ENCODE measurements at places on chromosomes 7 and 10.

- no peak for DNase-seq
Measured at GRCh38 chr10:79331709-79332108, 15.6 kb upstream of the PPIF start.

DNA sequence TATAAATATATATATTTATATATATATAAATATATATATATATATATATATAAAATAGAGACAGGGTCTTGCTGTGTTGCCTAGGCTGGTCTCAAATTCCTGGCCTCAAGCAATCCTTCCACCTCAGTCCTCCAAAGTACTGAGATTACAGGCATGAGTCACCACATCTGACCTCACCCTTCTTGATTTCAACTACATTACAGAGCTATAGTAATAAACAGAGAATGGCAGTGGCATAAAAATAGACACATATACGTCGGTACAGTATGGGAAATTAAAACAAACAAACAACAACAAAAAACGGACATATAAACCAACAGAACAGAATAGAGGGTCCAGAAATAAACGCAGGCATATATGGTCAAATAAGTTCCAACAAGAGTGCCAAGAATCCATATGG is 77.6 kb upstream of the PPP1R3A start:
- DNase-seq = no peak

GRCh38 chr10:15149042-15149771 is 19.3 kb downstream of the NMT2 start:
- no peak for DNase-seq

GRCh38 chr10:51311228-51311627 is 236.9 kb downstream of the PRKG1 start:
- DNase-seq = no peak

DNA sequence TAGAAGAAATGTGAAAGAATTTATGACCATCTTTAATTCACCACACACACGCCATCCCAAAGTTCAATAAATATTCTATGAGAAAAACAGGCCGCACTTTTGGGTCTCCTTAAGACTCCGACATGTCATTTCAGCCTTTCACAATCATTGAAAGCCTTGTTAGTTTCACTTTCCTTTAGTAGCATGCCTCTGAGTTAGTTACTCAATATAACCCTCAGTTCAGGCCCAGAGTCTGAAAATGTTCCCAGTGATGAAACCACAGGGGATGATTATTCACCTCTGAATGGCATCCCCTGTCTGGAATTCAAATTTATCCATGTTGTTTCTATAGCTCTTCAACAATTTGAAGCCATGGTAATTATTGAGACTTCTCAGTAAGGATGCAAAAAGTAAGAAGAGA is 278.1 kb upstream of the NRP1 start:
- DNase-seq = no peak

GRCh38 chr7:127961786-127962453 is 69.3 kb downstream of the LRRC4 start:
- DNase-seq = no peak

DNA sequence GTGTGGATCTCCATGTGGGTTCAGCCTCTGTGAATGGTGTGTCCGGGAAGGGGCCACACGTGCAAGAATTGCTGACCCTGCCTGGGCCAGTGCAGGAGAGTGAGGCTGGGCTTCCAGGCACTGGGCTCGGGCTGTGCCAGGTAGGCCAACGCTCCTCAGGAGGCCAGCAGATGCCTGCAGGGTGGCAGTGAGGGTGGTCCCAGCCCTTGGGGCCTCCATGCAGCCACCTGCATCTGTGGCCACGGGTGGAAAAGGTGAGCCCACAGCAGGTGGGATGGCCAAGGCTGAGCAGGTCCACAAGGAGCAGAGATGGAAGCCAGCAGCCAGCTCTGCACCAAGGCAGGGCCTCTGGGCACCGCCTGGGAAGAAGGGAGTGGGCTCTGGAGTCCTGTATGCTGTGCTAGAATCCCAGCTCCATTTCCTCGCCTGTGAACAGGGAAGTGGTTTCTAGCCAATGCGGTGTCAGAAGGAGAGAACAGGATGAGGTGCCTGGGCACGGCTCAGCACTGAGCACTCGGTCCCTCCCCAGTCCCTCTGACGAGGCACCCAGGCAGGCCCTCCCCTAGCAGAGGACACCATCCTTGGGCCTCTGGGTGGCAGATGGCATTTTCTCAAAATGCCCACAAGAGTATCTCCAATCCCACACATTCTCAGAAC is 31.1 kb upstream of the RET start:
- DNase-seq = no peak

GRCh38 chr7:4164556-4164955 is 517.5 kb upstream of the FOXK1 start:
- DNase-seq = no peak

- DNase-seq = no peak
Measured at GRCh38 chr10:47256751-47257336, 43.2 kb upstream of the GDF10 start.

DNA sequence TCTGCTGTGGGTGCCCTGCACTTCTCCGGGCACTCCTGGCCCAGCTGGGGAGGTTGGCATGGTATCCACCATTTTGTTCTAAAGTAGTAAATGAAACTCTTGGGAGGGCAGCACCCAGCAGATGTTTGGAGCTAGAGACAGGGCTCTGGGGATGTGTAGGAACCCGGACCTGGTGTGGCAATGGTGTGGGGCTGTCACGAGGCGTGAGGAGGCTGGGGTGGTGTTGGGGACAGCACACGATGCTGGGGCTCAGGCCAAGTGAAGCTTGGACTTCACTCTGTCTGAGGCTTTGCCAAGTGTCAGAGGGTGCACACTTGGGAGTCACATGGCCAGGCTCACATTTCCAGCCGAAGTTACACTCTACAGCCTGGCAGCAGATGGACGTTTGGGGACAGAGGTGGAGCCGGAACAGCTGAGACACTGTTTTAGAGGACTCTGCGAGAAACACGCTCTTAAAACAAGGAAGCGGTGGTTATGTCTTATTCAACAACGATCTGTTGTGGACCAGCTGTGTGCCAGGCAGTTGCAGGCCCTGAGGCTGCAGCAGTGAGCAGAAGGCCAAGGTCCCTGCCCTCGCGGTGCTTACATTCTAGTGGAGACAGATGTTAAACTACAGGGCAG is 118.2 kb downstream of the CUX1 start:
- no peak for DNase-seq

DNA sequence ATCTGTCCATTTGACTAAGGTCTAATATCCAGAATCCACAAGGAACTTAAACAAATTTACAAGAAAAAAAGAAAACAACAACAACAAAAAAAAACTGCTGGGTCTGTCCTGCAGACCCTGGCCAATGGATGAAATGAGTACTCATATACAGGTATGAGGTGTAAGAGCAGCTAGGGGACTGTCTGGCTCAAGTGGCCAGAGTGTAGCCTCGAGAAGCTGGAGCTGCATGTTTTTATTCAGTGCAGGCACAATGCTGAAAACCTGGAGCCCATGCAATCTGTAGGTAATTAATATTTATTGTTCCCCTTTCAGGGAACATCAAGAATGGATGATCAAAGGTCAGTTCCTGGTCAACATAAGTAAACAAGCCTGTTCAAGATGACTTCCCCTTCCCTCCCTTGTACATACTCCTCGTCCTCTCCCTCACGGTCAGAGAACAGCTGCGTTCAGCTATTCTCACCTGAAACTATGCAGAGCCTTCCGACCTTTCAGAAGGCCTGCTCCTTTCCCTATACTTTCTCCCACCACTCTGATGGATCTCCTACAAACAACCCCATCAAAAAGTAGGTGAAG is 15.5 kb downstream of the CYP2C19 start:
- no peak for DNase-seq

- DNase-seq = no peak
Measured at GRCh38 chr10:26556748-26557640, 118.9 kb downstream of the APBB1IP start.

DNA sequence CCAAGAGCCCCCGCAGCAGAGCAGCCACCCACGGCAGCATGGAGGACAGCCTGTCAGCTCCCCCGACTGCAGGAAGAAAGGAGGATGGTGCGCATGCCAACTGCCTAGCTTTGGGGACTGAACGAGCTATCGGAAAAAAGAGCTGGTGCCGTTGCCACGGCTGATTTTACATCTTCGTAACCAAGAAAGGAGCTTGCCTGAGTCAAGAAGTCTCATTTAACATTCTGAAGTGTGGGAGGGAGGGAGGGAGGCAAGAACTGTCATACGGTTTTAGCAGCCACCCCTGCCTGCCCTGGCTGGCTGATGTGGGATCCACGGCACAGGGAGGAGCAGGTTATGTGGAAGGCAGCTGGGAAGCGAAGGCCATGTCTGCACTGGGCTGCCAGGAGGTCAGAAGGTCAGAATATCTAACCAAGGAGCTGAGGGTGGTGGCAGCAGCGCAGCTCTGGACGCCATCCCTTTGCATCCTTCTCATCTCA is 74.7 kb upstream of the CAMK2B start:
- DNase-seq = no peak

GRCh38 chr10:131746241-131746711 is 154.5 kb upstream of the PPP2R2D start:
- no peak for DNase-seq

GRCh38 chr7:55570218-55570873 is 2.0 kb downstream of the VOPP1 start:
- no peak for DNase-seq

DNA sequence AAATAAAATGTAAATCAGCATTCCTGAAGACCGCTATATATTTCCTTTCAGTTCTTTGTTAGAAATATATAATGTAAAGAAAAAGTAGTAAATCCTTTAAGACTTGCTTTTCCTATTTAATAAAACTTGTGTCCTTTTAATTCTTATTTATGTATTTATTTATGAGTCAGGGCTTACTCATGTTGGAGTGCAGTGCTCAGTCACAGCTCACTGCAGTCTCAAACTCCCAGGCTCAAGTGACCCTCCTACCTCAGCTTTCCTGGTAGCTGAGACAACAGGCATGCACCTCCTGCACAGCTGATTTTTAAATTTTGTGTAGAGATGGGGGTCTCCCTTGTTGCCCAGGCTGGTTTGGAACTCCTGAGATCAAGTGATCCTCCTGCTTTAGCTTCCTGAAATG is 724.5 kb downstream of the ANKRD7 start:
- DNase-seq = no peak

DNA sequence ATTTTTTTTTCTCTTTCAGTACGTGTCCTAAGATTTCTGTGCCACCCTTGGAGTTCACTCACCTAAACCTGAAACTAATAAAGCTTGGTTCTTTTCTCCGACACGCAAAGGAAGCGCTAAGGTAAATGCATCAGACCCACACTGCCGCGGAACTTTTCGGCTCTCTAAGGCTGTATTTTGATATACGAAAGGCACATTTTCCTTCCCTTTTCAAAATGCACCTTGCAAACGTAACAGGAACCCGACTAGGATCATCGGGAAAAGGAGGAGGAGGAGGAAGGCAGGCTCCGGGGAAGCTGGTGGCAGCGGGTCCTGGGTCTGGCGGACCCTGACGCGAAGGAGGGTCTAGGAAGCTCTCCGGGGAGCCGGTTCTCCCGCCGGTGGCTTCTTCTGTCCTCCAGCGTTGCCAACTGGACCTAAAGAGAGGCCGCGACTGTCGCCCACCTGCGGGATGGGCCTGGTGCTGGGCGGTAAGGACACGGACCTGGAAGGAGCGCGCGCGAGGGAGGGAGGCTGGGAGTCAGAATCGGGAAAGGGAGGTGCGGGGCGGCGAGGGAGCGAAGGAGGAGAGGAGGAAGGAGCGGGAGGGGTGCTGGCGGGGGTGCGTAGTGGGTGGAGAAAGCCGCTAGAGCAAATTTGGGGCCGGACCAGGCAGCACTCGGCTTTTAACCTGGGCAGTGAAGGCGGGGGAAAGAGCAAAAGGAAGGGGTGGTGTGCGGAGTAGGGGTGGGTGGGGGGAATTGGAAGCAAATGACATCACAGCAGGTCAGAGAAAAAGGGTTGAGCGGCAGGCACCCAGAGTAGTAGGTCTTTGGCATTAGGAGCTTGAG is at the start of gene CFTR:
TSS of gene CFTR (plus strand) at position 801 of the 830 bp plus-strand sequence. CDS start 70 bp downstream, outside the sequence.
- DNase-seq = no peak

GRCh38 chr7:73899731-73900142 is 38.8 kb downstream of the TMEM270 start:
- no peak for DNase-seq

GRCh38 chr7:41030673-41031072 is 672.2 kb downstream of the INHBA start:
- no peak for DNase-seq

DNA sequence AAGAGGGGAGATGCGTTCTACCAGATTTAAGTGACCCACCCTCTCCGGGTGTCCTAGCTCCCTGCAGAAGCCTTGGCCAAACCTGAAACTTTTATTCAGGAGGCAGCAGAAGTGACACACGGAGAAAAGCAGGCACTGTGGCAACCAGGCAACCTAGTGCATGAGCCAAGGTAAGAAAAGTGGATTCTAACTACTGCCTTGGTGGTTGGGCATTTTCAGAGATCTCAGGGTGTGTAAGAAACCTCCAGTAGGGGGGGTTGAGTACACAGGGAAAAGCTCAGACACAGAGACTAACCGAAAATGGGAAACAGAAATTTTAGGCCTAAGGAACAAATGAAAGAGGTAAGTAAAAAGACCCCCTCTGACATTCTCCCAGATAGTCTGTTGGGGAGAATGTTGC is 645.7 kb downstream of the ANKRD7 start:
- DNase-seq = no peak

DNA sequence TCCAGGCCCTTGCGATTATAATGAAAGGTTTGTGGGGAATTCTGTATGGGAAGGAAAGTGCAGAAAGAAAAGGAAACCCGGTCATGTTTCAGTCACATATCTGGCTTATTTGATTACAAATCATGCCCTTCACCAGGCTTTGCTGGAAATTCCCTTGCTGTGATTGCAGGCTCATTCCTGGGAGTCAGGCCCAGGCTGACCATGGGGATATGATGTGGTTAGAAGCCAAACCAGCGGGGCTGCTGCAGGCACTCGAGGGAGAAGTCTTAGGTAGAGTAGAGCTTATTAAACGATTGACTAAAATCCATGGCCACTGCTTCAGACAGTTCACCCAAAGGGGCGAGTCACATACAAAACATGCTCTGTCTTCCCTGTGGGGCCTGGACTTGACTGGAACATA is 16.2 kb downstream of the PKD1L1 start:
- no peak for DNase-seq

- no peak for DNase-seq
Measured at GRCh38 chr7:142597547-142597946, 151.7 kb upstream of the PRSS1 start.

- DNase-seq = no peak
Measured at GRCh38 chr7:77570330-77571011, 33.4 kb downstream of the PTPN12 start.

- no peak for DNase-seq
Measured at GRCh38 chr10:10490581-10490980, 527.1 kb upstream of the CELF2 start.

GRCh38 chr7:134907000-134907399 is 79.3 kb upstream of the AGBL3 start:
- DNase-seq = no peak

- DNase-seq = no peak
Measured at GRCh38 chr7:111788286-111789047, 226.2 kb upstream of the IMMP2L start.

- no peak for DNase-seq
Measured at GRCh38 chr10:63765126-63765525, 243.9 kb downstream of the REEP3 start.

GRCh38 chr7:3119963-3120362 is 76.3 kb upstream of the CARD11 start:
- DNase-seq = no peak
